Uterus (tissue), 4 donors: ENCODE measurements at places on chromosomes 6 and 20. TPM values are rescaled to one million over a fixed set of nuclear protein-coding genes. Genes with fewer than 3 reads are reported as not detected.

- peak; percentile 57 for DNase-seq
- no peaks in the 10 kb centered on the region for H3K4me1 ChIP-seq
- H3K36me3 ChIP-seq = no peaks in the 10 kb centered on the region
- no peaks in the 10 kb centered on the region for H3K27me3 ChIP-seq
- peak overlapping the region; percentile 44 for H3K27ac ChIP-seq
- H3K4me3 ChIP-seq = no peak overlapping the region
Observed at GRCh38 chr6:21033575-21034026, 499.3 kb downstream of the CDKAL1 start.

GRCh38 chr6:86686496-86686895 is 250.8 kb upstream of the HTR1E start:
- H3K27ac ChIP-seq = no peak overlapping the region
- DNase-seq = no peak
- no peak overlapping the region for H3K4me3 ChIP-seq
- no peaks in the 10 kb centered on the region for H3K4me1 ChIP-seq

DNA sequence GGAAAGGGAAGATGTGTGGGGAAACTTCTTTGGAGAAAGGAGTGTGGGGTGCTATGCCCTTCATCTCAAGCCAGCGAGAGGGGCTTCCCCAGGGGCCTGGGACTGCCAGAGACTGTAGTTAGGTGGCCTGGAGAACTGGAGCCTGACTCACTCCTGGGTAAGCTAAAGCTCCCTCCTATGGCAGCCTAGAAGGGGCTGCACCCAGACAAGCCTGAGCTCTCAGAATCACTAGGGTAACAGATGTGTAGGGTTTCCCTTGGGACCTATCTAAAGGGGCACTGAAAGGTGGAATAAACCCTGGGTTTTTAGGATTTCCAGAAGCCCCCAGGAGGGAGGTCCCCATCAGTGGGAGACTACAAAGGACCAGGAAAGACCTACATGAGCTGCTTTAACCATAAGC is 1.6 kb upstream of the ARMC2 start:
- H3K36me3 ChIP-seq = no peaks in the 10 kb centered on the region
- H3K27me3 ChIP-seq = no peaks in the 10 kb centered on the region
- no peak for DNase-seq
- H3K4me1 ChIP-seq = no peaks in the 10 kb centered on the region
- H3K27ac ChIP-seq = no peak overlapping the region

GRCh38 chr6:153210083-153210482 is 79.0 kb upstream of the RGS17 start:
- DNase-seq = no peak
- H3K27ac ChIP-seq = no peak overlapping the region
- H3K27me3 ChIP-seq = no peaks in the 10 kb centered on the region
- no peak overlapping the region for H3K4me3 ChIP-seq
- no peaks in the 10 kb centered on the region for H3K36me3 ChIP-seq

DNA sequence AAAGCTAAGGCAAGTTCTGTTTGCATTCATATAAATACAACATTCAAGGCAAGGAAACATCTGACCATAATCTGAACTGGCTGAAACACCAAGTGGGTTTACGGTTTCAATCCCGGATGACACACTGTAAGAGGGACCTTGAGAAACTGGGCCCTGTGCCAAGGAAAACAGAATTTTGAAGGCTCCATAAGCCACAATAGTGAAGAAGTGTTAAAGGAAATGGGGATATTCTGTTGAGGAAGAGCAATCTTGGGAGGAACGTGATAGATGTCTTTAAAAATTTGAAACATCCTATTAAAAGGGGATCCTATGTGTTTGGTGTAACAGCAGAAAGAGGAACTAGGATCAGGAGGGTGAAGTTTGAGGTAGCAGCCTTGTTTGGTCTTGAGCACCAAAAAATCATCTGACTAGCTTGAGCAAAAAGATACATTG is 82.4 kb upstream of the TAB2 start:
- H3K36me3 ChIP-seq = no peaks in the 10 kb centered on the region
- no peak overlapping the region for H3K4me3 ChIP-seq
- DNase-seq = no peak
- H3K4me1 ChIP-seq = no peaks in the 10 kb centered on the region
- no peak overlapping the region for H3K27ac ChIP-seq
- no peaks in the 10 kb centered on the region for H3K27me3 ChIP-seq

GRCh38 chr6:80022803-80023202 is 18.4 kb downstream of the TTK start:
- no peak for DNase-seq
- H3K36me3 ChIP-seq = no peaks in the 10 kb centered on the region

GRCh38 chr20:4820806-4821518 is 99.3 kb downstream of the PRND start:
- peak; percentile 74 for DNase-seq
- no peak overlapping the region for H3K4me3 ChIP-seq
- no peaks in the 10 kb centered on the region for H3K36me3 ChIP-seq
- H3K27me3 ChIP-seq = no peaks in the 10 kb centered on the region
- H3K4me1 ChIP-seq = peaks cover 16% of the 10 kb centered on the region

- H3K27ac ChIP-seq = no peak overlapping the region
- no peak for DNase-seq
- H3K36me3 ChIP-seq = no peaks in the 10 kb centered on the region
- H3K4me1 ChIP-seq = no peaks in the 10 kb centered on the region
- H3K27me3 ChIP-seq = peaks cover 20% of the 10 kb centered on the region
Observed at GRCh38 chr20:21092806-21093205, 13.4 kb downstream of the LINC00237 start.

- no peaks in the 10 kb centered on the region for H3K36me3 ChIP-seq
- DNase-seq = no peak
- H3K27ac ChIP-seq = no peak overlapping the region
- H3K4me3 ChIP-seq = no peak overlapping the region
- peaks cover 11% of the 10 kb centered on the region for H3K27me3 ChIP-seq
Observed at GRCh38 chr6:100465701-100466409, 1.1 kb upstream of the SIM1 start.

DNA sequence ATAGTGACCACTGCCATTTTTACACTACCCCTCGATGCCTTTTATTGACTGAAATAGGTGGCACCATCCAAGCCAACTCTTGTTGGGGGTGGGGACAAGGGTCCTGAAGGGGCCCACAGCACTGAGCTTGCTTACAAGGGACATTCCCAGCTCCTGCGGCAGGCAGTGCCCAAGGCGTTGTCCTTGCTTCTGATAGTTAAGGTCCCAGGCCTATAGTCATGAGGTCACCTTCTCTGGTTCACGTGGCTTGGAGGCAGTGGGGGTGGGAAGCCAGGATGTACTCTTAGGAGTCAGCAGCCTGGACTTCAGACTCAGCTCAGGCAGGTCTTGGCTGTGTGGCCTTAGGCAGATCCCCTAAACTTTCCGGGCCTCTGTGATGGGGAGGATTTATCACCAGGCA is 48.6 kb downstream of the TOX2 start:
- H3K4me1 ChIP-seq = no peaks in the 10 kb centered on the region
- no peak overlapping the region for H3K27ac ChIP-seq
- no peaks in the 10 kb centered on the region for H3K36me3 ChIP-seq
- H3K4me3 ChIP-seq = no peak overlapping the region
- H3K27me3 ChIP-seq = no peaks in the 10 kb centered on the region

- DNase-seq = no peak
- H3K36me3 ChIP-seq = no peaks in the 10 kb centered on the region
- H3K27me3 ChIP-seq = no peaks in the 10 kb centered on the region
- no peak overlapping the region for H3K27ac ChIP-seq
- H3K4me1 ChIP-seq = no peaks in the 10 kb centered on the region
Observed at GRCh38 chr20:57844626-57845596, 135.1 kb upstream of the PMEPA1 start.

GRCh38 chr20:24779131-24779530 is 169.9 kb upstream of the CST7 start:
- DNase-seq = no peak
- H3K27ac ChIP-seq = no peak overlapping the region
- no peaks in the 10 kb centered on the region for H3K4me1 ChIP-seq
- H3K4me3 ChIP-seq = no peak overlapping the region

The CRIP3 gene
- not detected for total RNA-seq

The TBP gene
- 18.5 TPM for total RNA-seq

The FAM162B gene
- 21.3 TPM for total RNA-seq

The SMPDL3A gene
- total RNA-seq = 9.8 TPM

The CD40 gene
- total RNA-seq = 36.5 TPM

The GJA1 gene
- 50.7 TPM for total RNA-seq

The SLC17A1 gene
- not detected for total RNA-seq

The CCN6 gene
- not detected for total RNA-seq
